ENCODE measurements at places on chromosomes 3 and 15. TPM values are rescaled to one million over a fixed set of nuclear protein-coding genes. Genes with fewer than 3 reads are reported as not detected.

CHRM5 gene
- not detected for total RNA-seq

SERPINI2 gene
- total RNA-seq: not detected

TMEM89 gene
- total RNA-seq: 0.55 TPM

ZDHHC19 gene
- total RNA-seq: not detected

LDHAL6B gene
- total RNA-seq: not detected

PPARG gene
- 1.2 TPM for total RNA-seq

DNA sequence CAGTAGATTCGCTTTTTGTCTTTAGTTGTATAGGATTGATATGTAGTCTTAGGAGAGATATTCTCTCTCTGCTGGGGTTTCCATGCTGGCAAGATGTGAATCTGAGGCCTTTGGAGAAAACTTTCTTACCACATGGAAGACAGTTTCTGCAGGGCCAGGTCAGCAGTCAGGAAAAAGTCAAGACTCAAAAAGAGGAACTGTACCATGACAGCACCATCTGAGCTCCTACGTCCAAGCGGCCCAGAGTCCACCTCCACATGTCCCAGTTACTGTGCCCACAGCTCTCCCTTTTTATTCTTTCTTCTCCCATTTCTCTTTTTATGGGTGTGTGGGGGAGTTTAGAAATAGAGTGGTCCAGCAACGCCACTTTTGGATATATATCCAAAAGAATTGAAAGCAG, 172.0 kb downstream of the MTHFS start:
- no peak for DNase-seq
- peaks cover 4% of the 10 kb centered on the region for H3K36me3 ChIP-seq
- no peaks in the 10 kb centered on the region for H3K4me1 ChIP-seq
- no peak overlapping the region for H3K27ac ChIP-seq
- no peak overlapping the region for H3K4me3 ChIP-seq
- H3K27me3 ChIP-seq: peaks cover 35% of the 10 kb centered on the region

DNA sequence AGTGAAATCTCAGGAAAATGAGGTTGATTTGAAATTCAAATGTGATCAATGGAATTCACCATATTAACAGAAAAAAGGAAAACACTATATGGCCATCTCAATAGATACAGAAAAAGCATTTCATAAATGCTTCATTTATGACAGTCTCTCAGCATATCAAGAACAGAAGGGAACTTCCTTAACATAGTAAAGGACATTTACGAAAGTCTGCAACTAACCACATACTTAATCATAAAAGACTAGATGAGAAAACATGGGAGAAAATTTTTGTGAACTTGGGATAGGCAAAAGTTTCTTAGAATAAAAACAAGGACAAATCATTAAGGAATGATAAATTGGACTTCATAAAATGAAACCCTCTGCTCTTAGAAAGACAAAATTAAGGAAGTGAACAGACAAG, 24.7 kb upstream of the TIPARP start:
- no peak overlapping the region for H3K4me3 ChIP-seq
- H3K27ac ChIP-seq: no peak overlapping the region
- H3K4me1 ChIP-seq: no peaks in the 10 kb centered on the region
- H3K27me3 ChIP-seq: no peaks in the 10 kb centered on the region

- no peak overlapping the region for H3K4me3 ChIP-seq
- peaks cover 16% of the 10 kb centered on the region for H3K4me1 ChIP-seq
- DNase-seq: no peak
- no peaks in the 10 kb centered on the region for H3K27me3 ChIP-seq
- H3K36me3 ChIP-seq: no peaks in the 10 kb centered on the region
- H3K27ac ChIP-seq: no peak overlapping the region
Measured at GRCh38 chr3:177284383-177284881, 87.2 kb upstream of the TBL1XR1 start.

- peaks cover 4% of the 10 kb centered on the region for H3K4me1 ChIP-seq
- DNase-seq: no peak
Measured at GRCh38 chr3:160409812-160410610, 10.6 kb downstream of the SMC4 start.

GRCh38 chr15:50143255-50143860, 24.3 kb upstream of the ATP8B4 start:
- no peak overlapping the region for H3K27ac ChIP-seq
- no peak overlapping the region for H3K4me3 ChIP-seq
- H3K4me1 ChIP-seq: peaks cover 2% of the 10 kb centered on the region
- DNase-seq: no peak
- peaks cover 6% of the 10 kb centered on the region for H3K27me3 ChIP-seq
- no peaks in the 10 kb centered on the region for H3K36me3 ChIP-seq

- H3K4me1 ChIP-seq: no peaks in the 10 kb centered on the region
- peaks cover 32% of the 10 kb centered on the region for H3K27me3 ChIP-seq
- no peak overlapping the region for H3K27ac ChIP-seq
- no peaks in the 10 kb centered on the region for H3K36me3 ChIP-seq
Measured at GRCh38 chr3:159804726-159805410, 183.8 kb upstream of the IL12A start.

GRCh38 chr3:77271306-77271705, 231.4 kb downstream of the ROBO2 start:
- H3K27ac ChIP-seq: no peak overlapping the region
- no peaks in the 10 kb centered on the region for H3K27me3 ChIP-seq
- no peak overlapping the region for H3K4me3 ChIP-seq
- no peak for DNase-seq
- no peaks in the 10 kb centered on the region for H3K36me3 ChIP-seq
- H3K4me1 ChIP-seq: no peaks in the 10 kb centered on the region

DNA sequence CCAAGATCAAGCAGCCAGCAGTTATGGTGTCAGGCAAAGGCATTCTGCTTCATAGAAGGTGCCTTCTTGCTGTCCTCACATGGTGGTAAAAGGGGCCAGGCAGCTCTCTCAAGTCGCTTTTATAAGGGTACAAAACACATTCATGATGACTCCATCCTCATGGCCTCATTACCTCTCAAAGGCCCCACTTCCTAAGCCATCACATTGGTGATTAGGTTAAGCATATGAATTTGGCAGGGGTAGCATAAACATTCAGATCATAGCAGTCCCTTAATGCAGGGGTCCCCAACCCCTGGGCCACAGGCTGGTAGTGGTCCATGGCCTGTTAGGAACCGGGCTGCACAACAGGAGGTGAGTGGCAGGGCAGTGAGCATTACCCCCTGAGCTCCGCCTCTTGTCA, 42.8 kb downstream of the PRR23E start:
- H3K4me3 ChIP-seq: no peak overlapping the region
- peaks cover 2% of the 10 kb centered on the region for H3K36me3 ChIP-seq
- H3K27ac ChIP-seq: no peak overlapping the region
- no peak for DNase-seq
- no peaks in the 10 kb centered on the region for H3K4me1 ChIP-seq

DNA sequence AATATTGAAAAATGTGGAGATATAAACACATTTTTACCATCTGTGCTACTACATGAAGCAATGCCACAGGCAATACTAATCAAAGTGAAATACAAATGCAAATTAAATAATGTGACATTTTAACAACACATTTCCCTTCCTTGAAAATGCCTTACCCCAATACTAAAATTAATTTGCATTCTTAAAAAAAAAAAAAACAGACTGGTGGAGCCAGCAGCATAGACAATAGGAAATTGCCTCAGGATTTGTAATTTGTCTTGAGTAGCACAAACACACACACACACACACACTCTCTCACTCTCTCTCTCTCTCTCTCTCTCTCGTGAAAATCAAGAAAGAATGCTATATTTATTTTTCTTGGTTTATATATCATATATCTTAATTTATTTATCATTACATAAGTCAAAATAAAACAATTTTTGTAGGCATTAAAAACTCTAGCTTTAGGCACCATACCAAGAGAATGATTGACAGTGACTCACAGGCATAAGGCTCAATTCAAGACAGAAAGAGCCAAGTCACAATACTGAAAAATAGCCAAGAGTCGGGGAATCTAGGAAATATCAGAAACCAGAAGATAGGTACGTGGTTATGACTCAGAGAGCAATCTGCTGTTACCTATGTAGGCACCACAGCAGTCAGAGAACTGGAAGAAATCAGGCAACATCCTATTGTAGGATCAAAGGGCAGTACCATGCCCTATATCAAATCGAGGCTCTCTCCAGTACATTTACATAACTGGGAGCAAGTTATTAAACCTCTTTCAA, 23.0 kb downstream of the SUCNR1 start:
- peaks cover 13% of the 10 kb centered on the region for H3K4me1 ChIP-seq
- H3K27me3 ChIP-seq: peaks cover 15% of the 10 kb centered on the region
- no peak overlapping the region for H3K4me3 ChIP-seq
- no peaks in the 10 kb centered on the region for H3K36me3 ChIP-seq

- H3K27ac ChIP-seq: peak overlapping the region; percentile 90
- no peaks in the 10 kb centered on the region for H3K27me3 ChIP-seq
- H3K4me1 ChIP-seq: peaks cover 69% of the 10 kb centered on the region
- DNase-seq: no peak
Measured at GRCh38 chr3:15284121-15284889, 48.1 kb downstream of the SH3BP5 start.

DNA sequence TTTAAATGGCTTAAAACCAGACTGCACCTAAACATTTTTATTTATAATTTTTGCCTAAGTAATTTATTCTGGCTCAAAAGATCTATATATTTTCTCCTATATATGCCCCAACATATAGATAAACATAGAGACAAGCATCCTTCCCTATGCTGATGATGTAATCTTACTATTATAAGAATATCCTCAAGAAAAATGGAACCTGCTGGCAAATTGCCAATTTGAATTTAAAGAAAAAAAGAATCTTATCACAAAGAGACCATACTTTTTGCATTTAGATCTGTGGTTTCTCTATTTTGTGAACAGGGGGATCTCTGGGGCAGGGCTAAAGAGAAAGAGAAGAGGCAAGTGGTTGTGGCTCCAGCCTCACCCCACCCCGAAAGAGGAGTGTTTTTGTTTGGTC, 107.2 kb upstream of the CMC1 start:
- DNase-seq: no peak
- H3K27me3 ChIP-seq: no peaks in the 10 kb centered on the region
- peaks cover 2% of the 10 kb centered on the region for H3K36me3 ChIP-seq

GRCh38 chr15:25481208-25481859, 42.5 kb upstream of the UBE3A start:
- H3K36me3 ChIP-seq: no peaks in the 10 kb centered on the region
- no peak overlapping the region for H3K27ac ChIP-seq
- no peak overlapping the region for H3K4me3 ChIP-seq

DNA sequence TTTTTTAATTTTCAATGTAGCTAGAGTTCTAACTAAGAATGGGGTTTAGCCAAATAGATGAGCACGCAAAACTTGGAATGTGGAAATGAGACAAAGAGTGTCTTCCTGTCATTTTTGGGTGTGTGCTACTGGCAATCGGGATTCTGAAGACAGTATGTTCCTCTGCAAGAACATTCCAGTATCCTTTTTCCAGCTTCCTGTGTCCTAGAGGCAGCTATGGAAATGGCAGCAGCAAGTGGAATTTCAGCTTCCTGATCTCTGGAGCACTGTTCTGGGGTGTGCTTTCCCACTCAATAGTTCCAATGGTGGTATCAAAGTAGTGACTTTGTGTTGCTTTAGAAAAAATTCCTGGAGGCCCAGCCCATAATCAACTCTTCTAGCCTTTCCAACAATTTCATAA, 642.9 kb upstream of the KCNMB2 start:
- no peak overlapping the region for H3K27ac ChIP-seq
- no peak for DNase-seq
- H3K27me3 ChIP-seq: peaks cover 4% of the 10 kb centered on the region

- H3K36me3 ChIP-seq: no peaks in the 10 kb centered on the region
- peak overlapping the region; percentile 57 for H3K4me3 ChIP-seq
- H3K27ac ChIP-seq: peak overlapping the region; percentile 88
- DNase-seq: no peak
Measured at GRCh38 chr3:48267782-48268181, 26.9 kb downstream of the ZNF589 start.

- peaks cover 2% of the 10 kb centered on the region for H3K36me3 ChIP-seq
- no peak overlapping the region for H3K4me3 ChIP-seq
- DNase-seq: no peak
- H3K4me1 ChIP-seq: peaks cover 3% of the 10 kb centered on the region
- H3K27ac ChIP-seq: no peak overlapping the region
Measured at GRCh38 chr3:156211583-156211982, 91.2 kb downstream of the KCNAB1 start.
